ENCODE measurements at places on chromosomes 7 and 10.

DNA sequence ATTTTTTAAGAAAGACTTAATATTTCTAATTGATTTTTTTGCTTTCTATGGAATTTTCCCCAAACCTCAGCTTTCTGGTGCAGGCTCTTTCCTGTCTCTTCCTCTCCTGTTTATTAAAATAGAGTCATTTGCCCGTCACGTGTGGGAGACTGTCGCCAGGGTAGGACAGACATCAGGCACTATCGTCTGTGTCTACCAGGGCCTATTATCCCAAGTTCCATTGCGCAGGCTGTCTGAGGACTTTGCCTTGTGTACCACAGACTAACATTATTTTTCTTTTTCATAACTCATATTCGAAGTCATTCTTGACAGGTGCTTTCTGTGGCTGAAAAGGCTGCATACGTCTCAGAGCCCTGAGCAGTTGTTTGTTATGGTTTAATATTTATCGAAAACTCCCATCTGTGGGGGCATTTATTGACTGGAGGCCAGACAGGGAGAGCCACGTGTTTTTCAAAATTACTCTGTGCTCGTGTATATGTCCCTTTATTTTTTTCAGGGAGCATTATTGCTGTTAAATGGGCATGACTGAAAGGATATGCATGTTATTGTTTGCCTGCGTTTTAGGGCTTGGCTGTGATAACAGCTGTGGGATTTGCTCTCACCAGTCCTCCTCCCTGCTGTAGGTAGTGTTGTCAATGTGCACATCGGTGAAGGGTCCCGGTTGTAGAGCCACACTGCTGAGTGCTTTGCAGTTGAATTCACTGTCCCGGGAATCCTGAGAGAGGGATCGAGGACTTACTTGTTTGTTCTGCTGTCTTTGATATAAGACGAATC lies 89.8 kb downstream of the CAMK1D start:
- DNase-seq = no peak

DNA sequence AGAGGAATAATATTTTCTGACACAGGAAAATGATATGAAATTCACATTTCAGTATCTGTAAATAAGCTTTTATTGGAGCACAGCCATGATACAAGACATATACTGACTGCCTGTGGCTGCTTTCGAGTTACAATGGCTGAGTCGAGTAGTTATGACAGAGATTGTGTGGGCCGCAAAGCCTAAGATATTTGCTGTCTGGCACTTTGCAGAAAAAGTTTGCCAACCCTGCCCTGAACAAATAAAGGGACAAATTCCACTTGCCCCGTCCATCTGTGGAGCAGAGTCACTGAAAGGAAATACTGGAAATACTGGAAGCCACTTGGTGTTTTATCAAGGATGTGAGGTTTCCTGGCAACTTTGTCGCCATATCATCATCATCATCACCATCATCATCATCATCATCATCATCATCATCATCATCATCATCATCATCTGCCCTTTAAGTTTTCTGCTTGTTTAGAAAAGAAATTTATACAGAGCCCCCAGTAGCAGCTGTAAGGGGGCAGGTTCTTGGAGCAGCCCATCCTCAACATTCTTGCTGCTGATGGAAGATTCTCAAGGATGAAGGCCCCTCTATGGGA lies 85.8 kb downstream of the TCF7L2 start:
- no peak for DNase-seq

DNA sequence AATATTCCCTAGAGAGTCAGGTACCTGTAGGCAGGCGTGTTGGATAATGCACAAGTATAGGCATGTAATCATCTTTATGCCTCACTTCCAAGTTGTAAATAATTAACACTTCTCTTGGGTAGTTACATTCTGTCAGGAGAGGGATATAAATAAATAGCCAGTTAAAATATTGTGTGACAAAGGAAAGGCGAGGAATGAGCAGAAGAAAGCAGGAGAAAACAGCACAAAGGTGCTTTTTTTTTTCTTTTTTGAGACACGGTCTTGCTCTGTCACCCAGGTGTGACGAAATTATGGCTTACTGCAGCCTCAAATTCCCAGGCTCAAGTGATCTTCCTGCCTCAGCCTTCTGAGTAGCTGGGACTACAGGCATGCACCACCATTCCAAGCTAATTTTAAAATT lies 99.2 kb upstream of the LYZL2 start:
- no peak for DNase-seq

DNA sequence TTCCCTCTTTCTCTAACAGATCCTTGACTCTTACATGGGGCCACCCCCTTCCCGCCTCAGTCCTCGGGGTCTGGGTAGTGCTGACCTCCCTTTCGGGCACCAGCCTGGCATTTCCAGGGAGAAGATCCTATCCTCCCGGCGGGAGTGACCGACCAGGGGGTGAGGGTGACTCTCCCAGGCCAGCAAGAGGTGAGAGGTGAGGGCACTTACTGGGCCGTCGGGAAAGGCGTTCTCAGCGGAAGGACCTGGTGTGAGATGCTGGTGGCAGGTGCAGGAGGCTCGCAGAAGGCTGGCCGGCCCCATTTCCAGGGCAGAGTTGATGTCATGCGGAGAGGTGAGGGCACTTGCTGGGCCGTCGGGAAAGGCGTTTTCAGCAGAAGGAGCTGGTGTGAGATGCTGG lies 4.2 kb upstream of the FOXL3 start:
- DNase-seq = no peak

DNA sequence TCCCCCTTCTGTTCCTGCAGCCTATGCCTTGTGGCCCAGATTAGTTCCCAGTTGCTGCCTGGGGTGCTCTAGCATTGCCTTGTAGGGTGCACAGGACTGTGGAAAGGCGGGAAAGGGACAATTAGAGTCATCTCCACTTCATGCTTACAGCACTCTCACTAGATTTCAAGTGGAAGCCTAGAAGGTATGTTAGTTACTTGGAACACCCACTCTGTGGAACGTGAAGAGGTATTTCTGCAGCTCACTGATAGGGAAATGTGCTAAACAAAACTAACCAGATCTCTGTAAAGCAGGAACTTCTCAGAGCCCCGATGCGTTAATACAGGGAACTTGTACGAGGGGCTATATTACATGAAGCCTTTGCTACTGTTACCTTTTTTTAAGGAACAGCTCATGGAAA lies 19.4 kb downstream of the STMP1 start:
- DNase-seq = no peak

DNA sequence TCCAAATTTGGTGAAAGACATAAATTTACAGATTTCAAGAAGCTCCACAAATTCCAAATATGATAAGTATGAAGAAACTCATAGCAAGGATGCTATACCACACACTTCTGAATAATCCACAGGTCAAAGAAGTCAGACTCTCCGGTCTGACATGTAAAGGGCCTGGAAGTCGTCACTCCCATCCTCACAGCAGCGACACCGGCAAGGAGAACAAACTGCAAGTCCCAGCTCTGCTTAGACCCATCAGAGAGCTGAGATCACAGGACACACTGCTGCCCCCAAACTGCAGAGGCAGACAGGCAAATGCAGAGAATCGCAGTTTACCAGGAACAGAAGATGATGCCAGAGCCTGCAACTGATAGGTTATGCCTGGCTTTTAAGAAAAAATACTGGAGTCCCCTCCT lies 62.0 kb downstream of the AMZ1 start:
- no peak for DNase-seq

DNA sequence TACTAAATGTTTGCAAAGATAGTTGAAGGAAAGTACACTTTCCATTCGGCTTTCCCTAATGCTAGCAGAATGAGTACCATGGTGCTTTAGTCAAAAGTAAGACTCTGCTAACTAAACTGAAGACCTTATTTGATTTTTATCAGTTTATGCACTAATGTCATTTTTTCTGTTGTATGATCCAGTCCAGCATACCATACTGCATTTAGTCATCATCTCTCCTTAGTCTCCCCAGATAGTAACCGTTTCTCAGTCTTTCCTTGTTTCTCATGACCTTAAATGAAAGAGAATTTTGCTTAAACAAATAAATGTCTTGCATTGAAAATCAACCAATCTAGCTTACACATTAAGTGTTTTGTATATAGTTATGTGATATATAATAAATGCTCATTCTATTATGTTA lies 529.5 kb upstream of the SEMA3D start:
- DNase-seq = no peak
